PC-9 (cell line): ENCODE measurements at places on chromosomes 16 and 17.

GRCh38 chr16:50985733-50986132 is 165.3 kb downstream of the SALL1 start:
- no peaks in the 10 kb centered on the region for H3K4me1 ChIP-seq
- H3K27me3 ChIP-seq, result peaks cover 15% of the 10 kb centered on the region
- H3K4me3 ChIP-seq, result no peak overlapping the region
- H3K36me3 ChIP-seq, result no peaks in the 10 kb centered on the region

GRCh38 chr17:81322271-81323082 is 27.4 kb upstream of the SLC38A10 start:
- H3K27me3 ChIP-seq, result no peaks in the 10 kb centered on the region
- DNase-seq, result no peak
- peaks cover 5% of the 10 kb centered on the region for H3K4me1 ChIP-seq
- no peaks in the 10 kb centered on the region for H3K36me3 ChIP-seq

- no peaks in the 10 kb centered on the region for H3K36me3 ChIP-seq
- DNase-seq, result no peak
- no peak overlapping the region for H3K4me3 ChIP-seq
These were observed 20.9 kb downstream of the CASKIN2 start for GRCh38 chr17:75494326-75494877.

- no peak overlapping the region for H3K27ac ChIP-seq
- no peak overlapping the region for H3K4me3 ChIP-seq
- no peaks in the 10 kb centered on the region for H3K36me3 ChIP-seq
- DNase-seq, result no peak
- H3K27me3 ChIP-seq, result no peaks in the 10 kb centered on the region
These were observed 239.8 kb upstream of the SALL1 start for GRCh38 chr16:51390877-51391276.

DNA sequence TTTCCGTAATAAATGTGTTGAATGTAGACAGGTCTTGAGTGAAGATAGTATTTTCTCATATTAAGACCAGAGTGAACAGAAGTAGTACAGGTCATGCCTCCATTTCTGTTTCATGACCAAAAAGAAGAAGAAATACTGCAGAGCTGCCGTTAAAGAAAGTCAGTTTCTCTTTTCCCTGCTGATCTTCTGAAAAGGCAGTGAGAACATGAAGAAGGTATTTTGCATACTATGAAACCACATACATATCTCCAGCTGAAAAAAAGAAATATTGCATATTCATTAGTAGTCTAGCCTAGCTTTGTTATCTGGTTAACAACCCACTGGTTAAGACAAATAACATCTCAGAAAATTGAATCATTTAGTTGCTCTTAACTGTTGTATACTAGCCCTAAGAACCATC is 138.4 kb downstream of the PHKB start:
- DNase-seq, result no peak
- H3K4me1 ChIP-seq, result no peaks in the 10 kb centered on the region
- no peaks in the 10 kb centered on the region for H3K36me3 ChIP-seq
- H3K27me3 ChIP-seq, result no peaks in the 10 kb centered on the region
- H3K4me3 ChIP-seq, result no peak overlapping the region
- H3K27ac ChIP-seq, result no peak overlapping the region

GRCh38 chr16:84832488-84833143 is 12.8 kb downstream of the CRISPLD2 start:
- H3K27ac ChIP-seq, result no peak overlapping the region
- peaks cover 14% of the 10 kb centered on the region for H3K4me1 ChIP-seq
- no peak for DNase-seq
- H3K4me3 ChIP-seq, result no peak overlapping the region

DNA sequence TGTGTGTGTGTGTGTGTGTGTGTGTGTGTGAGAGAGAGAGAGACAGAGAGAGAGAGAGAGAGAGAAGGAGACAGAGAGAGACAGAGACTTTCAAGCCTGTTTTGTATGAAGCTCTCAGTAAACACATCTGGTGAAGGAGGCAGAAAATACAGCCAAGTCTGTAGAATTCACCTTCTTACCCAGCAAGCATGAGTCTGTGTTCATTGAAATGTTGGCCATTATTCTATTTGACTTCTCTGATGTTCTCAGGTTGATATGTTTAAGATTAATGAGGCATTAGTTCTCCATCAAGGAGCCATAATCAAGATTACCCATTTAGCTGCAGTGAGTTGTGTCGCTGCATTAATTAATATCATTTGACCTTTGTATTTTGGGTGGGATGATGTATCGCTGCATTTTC is 895.8 kb upstream of the EEF2KMT start:
- no peaks in the 10 kb centered on the region for H3K4me1 ChIP-seq
- DNase-seq, result no peak
- H3K27me3 ChIP-seq, result no peaks in the 10 kb centered on the region
- H3K27ac ChIP-seq, result no peak overlapping the region
- H3K36me3 ChIP-seq, result no peaks in the 10 kb centered on the region

DNA sequence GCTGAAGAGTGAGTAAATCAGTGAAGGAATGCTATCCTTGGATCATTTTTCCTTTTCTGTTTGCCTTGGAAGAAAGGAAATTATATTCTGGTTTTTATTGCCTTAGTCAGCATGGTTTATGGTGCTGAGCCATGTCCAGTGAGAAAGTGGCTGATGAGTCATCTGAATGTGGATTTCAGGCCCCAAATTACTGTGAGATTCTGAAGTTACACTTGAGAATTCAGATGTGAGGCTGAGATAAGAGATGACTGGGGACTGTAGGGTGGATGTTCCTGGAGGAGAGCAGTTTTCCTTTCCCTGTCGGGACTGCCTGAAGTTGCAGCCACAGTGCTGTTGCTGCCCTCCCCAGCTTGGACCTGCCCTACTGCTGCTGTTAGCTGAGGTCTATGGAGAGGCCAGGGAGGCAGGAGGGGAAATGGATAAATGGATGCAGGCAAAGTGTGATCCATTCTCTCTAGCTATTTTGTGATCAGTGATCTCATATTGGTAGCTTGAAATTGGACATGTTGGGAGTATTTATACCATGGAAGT is 4.2 kb upstream of the MAP3K14 start:
- H3K4me3 ChIP-seq, result peak overlapping the region; percentile 7; the same call in 1 of the 2 replicates
- no peaks in the 10 kb centered on the region for H3K36me3 ChIP-seq
- H3K27me3 ChIP-seq, result no peaks in the 10 kb centered on the region
- peaks cover 49% of the 10 kb centered on the region for H3K4me1 ChIP-seq
- DNase-seq, result peak; percentile 62
- peak overlapping the region; percentile 95 for H3K27ac ChIP-seq

DNA sequence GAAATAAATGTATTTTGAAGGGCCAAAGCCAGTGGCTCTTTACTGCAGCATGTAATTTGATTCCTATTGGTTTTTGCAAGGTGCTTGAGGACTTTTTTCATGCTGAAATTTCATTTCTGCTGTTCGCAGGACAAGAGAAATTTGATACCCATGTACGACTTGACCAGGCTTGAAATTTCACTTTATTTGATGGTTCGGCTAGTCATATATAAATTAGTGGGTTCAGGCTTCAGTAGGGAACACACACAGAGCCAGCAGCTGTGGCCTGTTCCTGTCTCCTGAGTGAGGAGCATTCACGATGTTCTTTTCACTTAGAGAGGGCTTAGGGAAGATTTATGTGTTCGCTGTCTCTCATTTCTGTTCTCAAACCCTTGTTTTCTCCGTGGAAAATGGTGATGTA is 258.4 kb upstream of the CACNG5 start:
- no peaks in the 10 kb centered on the region for H3K36me3 ChIP-seq
- DNase-seq, result no peak
- H3K4me1 ChIP-seq, result peaks cover 8% of the 10 kb centered on the region; the same call in 1 of the 2 replicates

- H3K27ac ChIP-seq, result no peak overlapping the region
- no peak overlapping the region for H3K4me3 ChIP-seq
- peak; percentile 42 for DNase-seq
- H3K4me1 ChIP-seq, result no peaks in the 10 kb centered on the region
- H3K27me3 ChIP-seq, result no peaks in the 10 kb centered on the region
- H3K36me3 ChIP-seq, result no peaks in the 10 kb centered on the region
These were observed 8.8 kb upstream of the CEP112 start for GRCh38 chr17:66200685-66201092.
